Amygdala (tissue), 56 donors: ENCODE measurements at places on chromosomes 13 and 19.

DNA sequence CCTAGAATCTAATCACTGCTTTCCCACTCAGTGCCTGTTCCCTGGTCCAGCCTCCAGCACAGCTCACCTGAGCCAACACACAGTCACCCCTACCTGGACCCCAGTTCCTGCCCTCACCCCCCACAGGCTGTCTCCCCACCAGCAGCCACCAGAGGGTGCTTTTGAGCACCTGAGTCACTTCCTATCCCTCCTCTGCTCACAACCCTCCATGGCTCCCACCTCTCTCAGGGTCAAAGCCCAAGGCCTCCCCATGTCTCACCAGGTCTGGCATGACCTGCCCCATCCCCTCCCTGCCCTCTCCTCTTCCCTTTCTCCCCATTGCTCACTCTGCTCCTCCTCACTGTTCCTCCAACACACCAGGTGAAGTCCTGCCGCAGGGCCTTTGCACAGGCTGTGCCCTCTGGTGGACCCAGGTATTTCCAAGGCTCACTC, 7.1 kb upstream of the DPP9 start:
- no peak for DNase-seq

DNA sequence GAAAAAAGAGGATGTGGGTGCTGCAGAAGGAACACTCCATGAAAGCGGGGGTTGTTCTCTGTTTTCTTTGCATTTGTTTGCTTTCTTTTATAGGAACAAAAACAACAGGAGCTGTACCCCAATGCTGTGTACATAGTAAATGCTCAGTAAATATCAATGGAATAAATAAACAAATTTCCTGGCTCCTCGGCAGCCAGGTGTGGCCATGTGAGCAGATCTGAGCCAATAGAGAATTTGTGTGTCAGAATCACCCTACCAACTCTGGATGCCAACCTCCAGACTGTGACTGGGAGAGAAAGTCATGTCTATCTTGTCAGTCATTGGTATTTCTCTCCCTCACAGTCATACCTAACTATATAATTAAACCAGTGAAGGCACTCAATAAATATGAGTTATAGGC, 10.6 kb upstream of the CLPP start:
- no peak for DNase-seq

GRCh38 chr19:58555369-58555885, 522 bp upstream of the CHMP2A start:
- no peak for DNase-seq

- DNase-seq, result no peak
Measured at GRCh38 chr13:53382008-53382407, 353.4 kb downstream of the OLFM4 start.

DNA sequence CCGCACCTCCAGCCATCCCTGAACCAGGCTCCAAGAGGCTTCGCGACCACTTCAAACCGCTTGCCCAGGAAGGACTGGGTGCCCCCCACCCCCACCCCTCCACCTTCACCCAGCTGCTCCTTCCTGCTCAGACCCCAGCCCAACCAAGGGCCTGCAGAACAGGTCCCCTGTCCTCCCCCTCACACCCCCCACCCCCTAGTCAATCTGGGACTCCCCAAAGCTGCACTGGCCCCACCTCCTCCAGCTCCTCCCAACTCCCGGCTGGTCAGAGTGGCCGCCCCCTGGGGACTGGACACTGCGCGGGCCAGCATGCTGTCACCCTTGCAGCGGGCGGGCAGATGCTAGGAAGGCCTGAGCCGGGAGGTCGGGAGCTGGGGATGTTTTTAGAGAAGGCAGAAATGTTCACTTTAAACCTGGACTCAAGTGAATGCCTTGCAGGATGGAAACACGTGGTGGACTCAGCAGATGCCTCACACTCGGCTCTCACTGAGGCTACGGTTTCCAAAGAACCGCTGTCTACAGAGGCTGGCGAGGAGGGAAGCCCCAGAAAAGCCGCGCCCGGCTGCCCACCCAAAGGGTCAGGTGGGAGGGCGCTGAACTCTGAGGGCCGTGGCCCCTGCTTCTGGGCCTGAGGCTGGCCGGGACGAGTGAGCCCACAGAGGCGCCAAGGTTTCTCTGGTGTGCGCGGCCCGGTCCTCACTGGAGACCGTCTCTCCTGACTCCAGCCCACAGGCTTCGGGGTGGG, 8.0 kb downstream of the RPL36 start:
- no peak for DNase-seq

- peak; percentile 82 for DNase-seq
Measured at GRCh38 chr19:52296773-52297600, at the start of gene ZNF480. TSS of gene ZNF480 (plus strand) at chr19:52297169. CDS start at chr19:52300413, 3,244 bp downstream.

- DNase-seq, result no peak
Measured at GRCh38 chr13:33153421-33154404, 131.8 kb downstream of the STARD13 start.

- DNase-seq, result no peak
Measured at GRCh38 chr13:29674532-29674931, 79.0 kb upstream of the SLC7A1 start.

GRCh38 chr13:70080012-70080411, 27.6 kb upstream of the ATXN8OS start:
- DNase-seq, result no peak
